ENCODE measurements at places on chromosomes 7 and 10.
A peak's percentile ranks its signal among the peaks of the same experiment; 100 is the strongest.

DNA sequence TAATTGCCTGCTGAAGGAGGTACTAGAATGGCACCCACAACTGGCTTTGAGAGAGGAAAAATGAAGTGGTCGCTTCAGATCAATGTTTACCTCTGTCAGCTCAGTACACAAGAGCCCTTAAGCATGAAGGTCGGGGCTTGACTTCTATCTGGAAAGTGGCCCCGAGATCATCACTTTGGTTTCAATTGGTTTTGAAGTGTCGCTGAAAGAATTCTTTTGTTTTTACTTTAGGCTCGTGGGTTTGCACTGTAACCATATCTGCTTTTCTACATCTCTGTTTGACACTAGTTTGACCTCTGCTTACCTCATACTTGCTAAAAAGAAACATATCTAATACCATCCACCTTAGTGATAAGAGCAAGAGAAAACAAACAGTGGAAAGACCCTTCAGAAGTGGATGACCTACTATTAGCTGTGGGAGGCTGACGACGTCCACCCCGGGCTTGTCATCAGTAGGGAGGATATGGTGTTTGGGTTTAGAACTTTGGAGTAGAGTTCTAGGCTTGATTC, 361.8 kb downstream of the GATA3 start:
- peak; percentile 36 for DNase-seq

- peak; percentile 70 for DNase-seq
These were observed 28.4 kb downstream of the UBE2D4 start for GRCh38 chr7:43954524-43955228.

- DNase-seq = no peak
These were observed 44.3 kb upstream of the CABCOCO1 start for GRCh38 chr10:61618388-61618961.

- DNase-seq = no peak
These were observed 3.3 kb downstream of the PRSS1 start for GRCh38 chr7:142752376-142753225.

GRCh38 chr10:75994357-75995040, 563.1 kb downstream of the LRMDA start:
- no peak for DNase-seq

GRCh38 chr7:49773218-49773935, at the start of gene VWC2:
TSS of gene VWC2 (plus strand) at chr7:49773638. CDS start at chr7:49775436, 1,798 bp downstream.
- no peak for DNase-seq

- DNase-seq = no peak
These were observed 595 bp upstream of the SUN1 start for GRCh38 chr7:831596-832166.

DNA sequence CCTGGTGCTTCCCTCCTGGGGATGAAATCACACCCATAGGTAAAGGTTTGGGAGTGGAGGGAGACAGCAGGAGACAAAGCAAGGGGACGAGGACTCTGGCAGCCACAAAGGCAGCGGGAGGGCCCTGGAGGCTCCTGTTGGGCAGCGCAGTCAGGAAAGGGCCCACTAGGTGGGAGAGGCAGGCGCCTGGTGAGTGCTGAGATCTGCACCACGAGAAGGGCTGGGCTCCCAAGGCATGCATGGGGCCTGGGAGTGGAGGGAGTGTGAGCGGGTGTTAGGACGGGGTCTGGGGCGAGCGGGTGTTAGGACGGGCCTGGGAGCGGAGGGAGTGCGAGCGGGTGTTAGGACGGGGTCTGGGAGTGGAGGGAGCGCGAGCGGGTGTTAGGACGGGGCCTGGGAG, 13.0 kb downstream of the GET4 start:
- no peak for DNase-seq

- DNase-seq = no peak
These were observed 673.3 kb upstream of the LRRN3 start for GRCh38 chr7:110417611-110418010.

GRCh38 chr10:35635576-35635975, 6.5 kb downstream of the FZD8 start:
- no peak for DNase-seq

DNA sequence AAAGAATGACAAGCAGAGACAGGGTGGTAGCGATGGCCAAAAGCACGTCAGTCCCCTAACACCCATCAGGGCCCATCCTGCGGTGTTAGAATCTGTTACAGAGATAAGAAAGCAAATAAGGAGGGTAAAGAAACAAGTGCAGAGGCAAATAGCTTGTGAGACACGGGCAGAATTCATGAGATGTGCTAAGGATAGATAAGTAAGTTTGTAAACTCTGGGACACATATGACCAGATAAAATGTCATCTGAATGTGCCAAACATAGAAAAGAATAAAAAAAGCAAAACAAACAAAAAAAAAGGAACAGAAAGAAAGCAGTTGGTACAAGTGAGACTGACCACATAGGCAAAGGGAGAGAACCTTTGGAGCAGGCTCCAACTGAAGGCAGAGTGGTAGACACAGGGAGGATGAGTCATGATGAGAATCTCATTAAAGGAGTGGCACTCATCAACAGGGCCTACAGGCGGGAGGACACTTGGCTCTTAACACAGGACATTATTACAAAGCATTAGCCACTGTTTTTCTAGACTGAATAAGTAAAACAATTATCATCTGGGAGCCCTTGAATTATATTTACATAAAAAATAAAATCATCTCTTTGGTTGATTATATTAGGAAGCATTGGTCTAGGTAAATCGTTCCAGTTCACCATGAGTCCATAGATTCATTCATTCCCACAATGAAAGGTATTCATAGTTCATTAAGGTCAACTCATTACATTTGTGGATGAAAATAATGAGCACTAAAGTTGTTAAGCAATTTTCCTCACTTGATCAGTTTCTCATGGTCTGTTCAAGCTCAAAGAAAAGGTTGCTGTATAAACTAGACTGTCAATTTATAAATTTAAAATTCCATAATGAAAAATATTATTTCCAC, 21.5 kb upstream of the EPHB6 start:
- no peak for DNase-seq

GRCh38 chr10:97916586-97916985, 66.9 kb downstream of the GOLGA7B start:
- no peak for DNase-seq

DNA sequence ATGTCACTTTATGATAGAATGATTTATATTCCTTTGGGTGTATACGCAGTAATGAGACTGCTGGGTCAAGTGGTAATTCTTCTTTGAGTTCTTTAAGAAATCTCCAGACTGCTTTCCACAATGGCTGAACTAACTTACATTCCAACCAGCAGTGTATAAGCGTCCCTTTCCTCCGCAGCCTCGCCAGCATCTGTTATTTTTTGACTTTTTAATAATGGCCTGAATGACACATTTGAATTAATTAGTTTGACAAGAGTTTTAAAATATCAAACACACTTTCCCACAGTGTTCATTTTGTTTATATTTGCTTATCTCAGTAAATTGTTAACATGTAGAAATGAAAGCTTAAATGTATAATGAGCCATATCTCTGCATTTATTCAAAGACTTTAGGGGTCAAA, 116.8 kb downstream of the TES start:
- no peak for DNase-seq

DNA sequence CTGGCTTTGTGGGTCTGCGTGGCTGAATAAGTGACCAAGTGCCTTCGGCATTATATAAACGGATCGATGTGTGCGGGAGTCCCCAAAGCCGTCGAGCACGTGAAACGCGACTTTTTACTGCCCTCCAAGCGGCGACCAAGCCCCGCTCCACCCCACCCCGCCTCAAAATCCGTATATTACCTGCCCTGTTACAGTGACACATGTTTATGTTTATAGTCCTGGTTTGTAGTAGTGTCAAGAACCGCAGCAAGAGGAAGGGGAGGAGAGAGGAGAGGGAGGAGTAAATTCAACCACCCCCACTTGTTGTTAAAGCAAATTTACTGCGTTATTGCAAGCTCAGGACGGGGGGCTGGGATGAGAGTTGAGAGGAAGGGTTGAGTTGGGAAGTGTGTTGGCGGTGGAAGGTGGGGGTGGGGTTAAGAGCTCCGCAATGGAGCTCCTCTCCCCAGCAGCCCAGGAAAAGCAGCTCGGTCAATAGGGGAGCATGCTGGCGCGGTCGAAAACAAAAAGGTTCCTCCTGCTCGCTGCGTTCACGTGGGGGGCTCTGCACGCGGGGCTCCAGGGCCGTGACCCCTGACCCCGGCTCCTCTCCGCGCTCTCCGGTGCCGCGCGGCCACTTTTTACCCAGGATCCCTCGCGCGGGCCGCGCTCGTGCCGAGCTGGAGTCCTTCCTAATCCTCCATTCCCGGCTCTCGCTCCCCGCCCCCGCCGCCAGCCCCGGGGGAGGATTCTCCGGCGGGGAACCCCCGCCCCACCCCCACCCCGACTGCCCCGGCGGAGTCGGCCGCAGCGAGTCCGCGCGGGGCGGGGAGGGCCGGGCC, at the start of gene SKIDA1:
TSS of gene SKIDA1 (minus strand) at position 316 of the 821 bp plus-strand sequence. CDS start 7,860 bp downstream, outside the sequence.
- DNase-seq = peak; percentile 93

DNA sequence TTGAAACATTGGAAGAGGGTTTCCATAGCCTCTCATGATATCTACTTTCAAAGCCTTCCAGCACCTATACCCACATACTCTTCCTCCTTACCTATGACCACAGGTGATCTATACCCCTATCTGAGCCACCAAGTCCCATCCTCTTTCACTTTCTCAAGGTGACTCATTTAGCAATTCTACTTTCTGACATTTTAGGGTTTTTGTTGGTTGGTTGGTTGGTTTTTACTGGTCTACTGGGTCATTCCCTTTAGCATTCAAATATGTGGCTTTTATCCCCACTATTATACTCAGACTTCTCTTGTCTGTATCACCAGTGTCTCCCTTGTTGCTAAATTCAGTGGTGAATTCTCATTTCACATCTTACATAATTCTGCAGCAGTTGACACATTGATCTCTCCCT, 130.4 kb upstream of the STEAP4 start:
- DNase-seq = no peak

DNA sequence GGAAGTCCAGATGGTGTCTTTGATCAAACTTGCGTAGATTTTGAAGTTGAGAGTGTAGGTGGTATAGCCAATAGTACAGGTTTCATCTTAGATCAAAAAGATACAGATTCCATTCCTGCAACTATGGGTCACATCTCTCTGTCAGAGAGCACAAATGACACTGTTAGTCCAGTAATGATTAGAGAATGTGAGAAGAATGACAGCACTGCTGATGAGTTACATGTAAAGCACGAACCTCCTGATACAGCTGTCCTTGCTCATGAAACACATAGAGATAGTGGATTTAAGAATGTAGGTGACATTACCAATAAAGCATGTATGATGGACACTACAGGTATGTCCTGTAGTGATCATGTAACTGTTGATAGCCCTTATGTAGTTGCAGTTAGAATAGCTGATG, 59.1 kb downstream of the LOXL4 start:
- no peak for DNase-seq

DNA sequence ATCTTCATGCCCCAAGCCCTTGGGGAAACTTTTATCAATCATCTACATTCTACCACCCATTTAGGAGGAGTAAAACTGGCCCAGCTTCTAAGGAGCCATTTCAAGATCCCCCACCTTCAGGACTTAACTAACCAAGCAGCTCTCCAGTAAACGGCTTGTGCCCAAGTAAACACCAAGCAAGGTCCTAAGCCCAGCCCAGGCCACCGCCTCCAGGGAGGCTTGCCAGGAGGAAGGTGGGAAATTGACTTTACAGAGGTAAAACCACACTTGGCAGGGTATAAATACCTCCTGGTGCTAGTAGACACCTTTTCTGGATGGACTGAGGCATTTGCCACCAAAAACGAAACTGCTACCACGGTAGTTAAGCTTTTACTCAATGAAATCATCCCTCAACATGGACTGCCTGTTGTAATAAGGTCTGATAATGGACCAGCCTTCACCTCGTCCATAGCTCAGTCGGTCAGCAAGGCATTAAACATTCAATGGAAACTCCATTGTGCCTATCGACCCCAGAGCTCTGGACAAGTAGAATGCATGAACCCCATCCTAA, 5.6 kb downstream of the AKR1B15 start:
- no peak for DNase-seq

DNA sequence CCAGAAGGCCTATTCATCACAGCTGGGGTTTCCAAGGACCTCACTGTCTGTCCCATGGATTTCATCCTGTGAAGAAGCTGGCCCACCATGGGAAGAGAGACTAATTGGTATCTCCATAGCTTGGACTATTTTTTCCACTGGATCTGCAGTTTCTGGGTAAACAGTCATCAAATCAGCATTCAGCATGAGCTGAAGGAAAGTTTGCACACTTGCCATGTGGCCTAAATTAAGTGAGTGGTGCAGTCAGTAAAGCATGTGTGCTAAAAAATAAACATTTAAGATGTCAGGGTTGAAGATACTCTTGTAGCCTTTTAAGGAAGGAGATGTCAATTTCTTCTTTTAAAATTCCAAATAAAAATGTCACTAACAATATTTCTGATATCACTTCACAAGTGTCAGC, 381.1 kb upstream of the ZMIZ1 start:
- no peak for DNase-seq

- DNase-seq = no peak
These were observed 88.3 kb downstream of the GALNT17 start for GRCh38 chr7:71220210-71220695.

DNA sequence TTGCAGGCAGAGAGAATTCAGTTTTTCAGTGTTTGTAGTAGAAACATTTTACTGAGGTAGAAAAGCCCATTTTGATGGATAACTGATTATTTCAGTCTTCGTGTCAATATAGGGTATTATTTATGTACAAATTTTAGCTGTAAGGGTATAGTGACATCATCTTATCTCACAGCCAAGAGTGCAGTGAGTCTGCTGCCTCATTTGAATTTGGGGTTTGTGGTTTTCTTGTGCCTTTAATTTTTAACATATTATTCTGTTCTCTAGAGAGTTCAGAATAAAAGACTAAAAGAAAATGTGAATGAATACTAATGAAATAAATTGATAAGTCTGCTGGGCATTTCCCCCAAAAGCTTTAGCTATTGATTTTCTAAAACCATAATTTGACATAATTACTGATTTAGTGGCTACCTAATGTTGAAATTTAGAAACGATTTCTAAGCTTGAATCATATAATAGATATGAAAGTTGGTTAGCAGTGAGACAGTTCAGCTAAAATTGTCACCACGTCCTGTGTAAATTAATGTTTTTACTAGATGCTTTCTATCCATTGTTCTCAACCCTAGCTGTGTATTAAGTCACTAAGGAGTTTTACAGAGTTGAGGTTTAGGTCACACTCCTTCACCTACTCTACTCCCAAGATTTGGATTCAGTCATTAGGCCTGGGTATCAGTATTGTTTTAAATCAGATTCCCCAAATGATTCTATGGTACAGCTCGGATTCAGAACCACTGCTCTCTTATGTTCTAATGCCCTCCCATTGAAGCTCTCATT, 37.3 kb downstream of the ACADSB start:
- DNase-seq = no peak

- no peak for DNase-seq
These were observed 1336.0 kb downstream of the GATA3 start for GRCh38 chr10:9390516-9390915.

- DNase-seq = no peak
These were observed 150.1 kb upstream of the KLF6 start for GRCh38 chr10:3935141-3935540.

- no peak for DNase-seq
These were observed 13.6 kb downstream of the HOXA1 start for GRCh38 chr7:27082171-27082570.

GRCh38 chr10:113565364-113565763, 12.5 kb downstream of the HABP2 start:
- no peak for DNase-seq

- DNase-seq = no peak
These were observed 60.8 kb upstream of the SORCS3 start for GRCh38 chr10:104580321-104580720.

GRCh38 chr10:103745341-103746247, 109.8 kb downstream of the SH3PXD2A start:
- DNase-seq = no peak
